Stimulated activated CD8-positive, alpha-beta memory T cell treated with anti-CD3 and anti-CD28 coated beads, Interleukin-7, amount 100 ng/mL, for 1 hour (primary cell): ENCODE measurements at places on chromosomes 16 and 17.

GRCh38 chr16:15979801-15980200, 30.4 kb downstream of the ABCC1 start:
- DNase-seq = no peak

DNA sequence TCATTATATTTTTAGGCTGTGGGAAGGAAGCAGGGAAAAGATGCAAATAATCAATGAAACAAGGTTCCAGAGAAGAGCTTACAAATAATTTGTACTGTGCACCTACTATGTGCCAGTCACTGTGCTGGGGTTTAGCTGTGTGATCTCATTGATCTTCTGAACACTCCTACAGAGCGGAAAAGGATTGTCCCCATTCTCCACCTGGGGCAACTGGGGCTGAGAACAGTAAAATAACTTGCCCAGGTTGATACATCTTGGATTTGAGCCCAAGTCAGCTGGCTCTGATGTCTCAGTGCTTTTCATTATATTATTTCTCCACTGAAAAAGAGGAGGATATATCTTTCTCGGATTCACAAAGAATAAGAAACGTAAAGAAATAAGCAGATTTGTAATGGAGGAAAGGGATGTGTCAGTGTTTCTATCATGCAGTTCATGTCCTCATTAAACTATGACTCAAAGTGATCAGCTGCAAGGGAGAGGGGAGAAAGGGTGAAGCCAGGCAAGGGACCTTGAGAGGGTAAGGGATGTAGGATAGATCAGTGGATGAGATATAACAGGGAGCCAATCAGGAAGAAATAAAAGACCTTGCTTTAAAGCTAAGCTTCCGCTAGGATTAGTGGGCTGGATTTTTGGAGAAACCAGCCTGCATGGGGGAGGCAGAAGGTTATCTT, 143.6 kb upstream of the NOL11 start:
- no peak for DNase-seq

GRCh38 chr17:31096106-31096436, 1.3 kb downstream of the NF1 start:
- no peak for DNase-seq

DNA sequence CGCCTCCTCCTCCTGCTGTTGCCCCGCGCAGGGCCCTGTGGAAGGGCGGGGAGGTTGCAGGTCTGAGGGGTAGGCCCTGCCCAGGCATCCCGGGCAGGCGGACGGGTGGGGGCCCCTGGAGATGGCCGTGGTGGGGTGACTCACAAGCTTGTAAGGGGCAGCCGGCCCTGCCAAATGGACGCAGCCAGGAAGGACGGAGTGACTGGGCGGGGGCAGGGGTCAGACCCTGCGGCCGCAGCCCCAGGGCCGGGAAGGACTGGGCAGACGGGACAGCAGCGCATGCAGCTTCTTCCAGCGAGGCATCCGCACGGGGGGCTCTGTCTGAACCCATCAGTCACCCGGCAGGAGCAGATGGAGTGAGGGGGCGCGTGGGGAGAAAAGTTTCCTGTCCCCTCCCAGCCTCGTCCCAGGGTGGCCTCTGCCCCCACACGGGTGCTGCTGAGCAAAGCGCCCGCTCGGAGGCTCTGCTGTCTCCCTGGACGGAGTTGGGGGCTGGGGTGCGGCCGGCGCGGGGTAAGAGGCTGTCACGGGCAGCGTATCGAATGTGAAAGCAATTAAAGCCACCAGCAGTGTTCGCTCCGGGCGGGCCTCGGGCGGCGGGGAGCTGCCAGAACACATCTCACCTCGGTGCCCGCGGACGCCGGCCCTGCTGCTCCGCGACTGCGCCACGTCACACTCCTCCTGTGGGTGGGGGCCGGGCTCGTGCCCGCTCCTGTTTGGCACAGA, 5.4 kb upstream of the PRR35 start:
- DNase-seq = no peak

DNA sequence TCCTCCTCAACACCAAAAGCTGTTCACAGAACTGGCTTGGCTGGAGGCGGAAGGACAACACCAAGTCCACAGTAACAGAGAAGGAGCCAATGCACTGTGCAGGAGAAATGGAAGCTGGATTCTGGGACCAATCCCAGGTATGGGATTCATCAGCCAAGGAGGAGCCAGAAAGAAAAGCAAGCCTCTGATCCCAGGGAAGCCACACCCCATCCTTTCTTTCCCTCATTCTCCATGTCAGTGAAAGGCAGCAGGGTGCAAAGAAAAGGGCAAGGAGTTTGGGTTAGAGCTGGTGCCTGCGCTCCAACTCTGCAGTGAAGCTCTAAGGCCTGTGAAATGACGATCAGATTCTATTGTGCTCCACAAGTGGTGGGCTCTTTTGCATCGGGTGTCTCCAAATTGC, 11.0 kb downstream of the DCAKD start:
- no peak for DNase-seq

DNA sequence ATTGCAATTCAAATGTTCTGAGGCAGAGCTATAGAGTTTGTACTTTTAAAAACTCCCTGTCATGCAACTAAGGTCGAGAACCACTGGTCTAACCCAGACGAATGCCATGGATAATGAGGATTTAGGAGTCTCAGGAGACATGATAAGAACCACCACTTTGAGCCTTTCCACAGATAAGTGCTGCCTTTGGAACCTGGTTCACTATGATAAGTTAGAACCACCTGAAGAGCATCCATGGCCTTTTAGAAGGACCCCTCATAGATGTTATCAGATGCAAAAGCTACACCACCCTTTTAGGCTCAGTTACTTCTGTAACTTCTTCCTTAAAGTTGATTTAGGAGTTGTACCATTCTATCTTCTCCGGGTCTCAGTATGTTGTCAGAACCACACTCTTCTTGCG, 350.6 kb upstream of the CCL2 start:
- no peak for DNase-seq

GRCh38 chr17:61868074-61868473, 4.7 kb upstream of the BRIP1 start:
- DNase-seq = no peak

DNA sequence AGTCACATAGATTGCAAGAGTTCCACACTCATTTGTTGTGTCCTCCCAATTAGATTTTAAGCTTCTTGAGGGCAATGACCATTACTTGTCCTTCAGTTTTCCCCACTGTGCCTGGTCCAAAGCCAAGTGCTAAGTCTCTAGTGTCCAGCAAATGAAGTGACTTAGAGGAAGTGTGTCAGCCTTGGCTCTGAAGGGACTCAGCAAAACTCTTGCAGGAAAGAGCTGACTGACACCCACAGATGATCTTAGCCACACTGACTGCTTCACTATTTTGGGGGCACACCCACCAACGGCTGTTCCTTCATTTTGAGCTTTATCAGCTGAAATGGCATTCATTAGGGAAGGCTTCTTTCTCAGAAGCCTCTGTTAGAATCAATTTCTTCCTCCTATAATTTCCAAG, 358.1 kb downstream of the UTP18 start:
- no peak for DNase-seq

- no peak for DNase-seq
Measured at GRCh38 chr17:64974750-64975317, 55.6 kb upstream of the LRRC37A3 start.

- no peak for DNase-seq
Measured at GRCh38 chr16:29900888-29901606, 759 bp downstream of the ASPHD1 start.

- DNase-seq = no peak
Measured at GRCh38 chr17:51353296-51353695, 93.0 kb downstream of the UTP18 start.

GRCh38 chr16:54373534-54374520, 87.2 kb upstream of the IRX3 start:
- no peak for DNase-seq

DNA sequence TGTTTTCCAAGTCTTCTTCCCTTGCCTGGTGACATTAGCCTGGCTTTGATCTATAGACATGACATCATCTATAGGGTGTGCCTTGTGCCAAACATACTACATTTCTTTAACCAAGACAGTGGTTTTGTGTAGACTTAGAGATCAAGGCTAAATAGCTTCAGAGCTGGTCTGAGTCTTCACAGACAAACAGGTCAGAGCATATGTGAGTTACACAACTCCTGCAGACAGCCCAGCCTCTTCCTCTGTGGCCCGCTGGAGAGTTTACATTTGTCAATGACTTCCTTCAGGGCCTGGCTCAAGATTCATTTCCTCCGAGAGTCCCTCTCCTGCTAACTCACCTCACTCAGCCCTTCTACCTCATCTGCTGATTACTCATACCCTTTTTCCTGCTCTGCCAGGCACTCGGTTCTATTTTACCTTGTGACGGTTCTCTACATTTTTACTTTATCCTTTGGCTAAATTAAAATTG, 73.1 kb upstream of the TANC2 start:
- DNase-seq = no peak

DNA sequence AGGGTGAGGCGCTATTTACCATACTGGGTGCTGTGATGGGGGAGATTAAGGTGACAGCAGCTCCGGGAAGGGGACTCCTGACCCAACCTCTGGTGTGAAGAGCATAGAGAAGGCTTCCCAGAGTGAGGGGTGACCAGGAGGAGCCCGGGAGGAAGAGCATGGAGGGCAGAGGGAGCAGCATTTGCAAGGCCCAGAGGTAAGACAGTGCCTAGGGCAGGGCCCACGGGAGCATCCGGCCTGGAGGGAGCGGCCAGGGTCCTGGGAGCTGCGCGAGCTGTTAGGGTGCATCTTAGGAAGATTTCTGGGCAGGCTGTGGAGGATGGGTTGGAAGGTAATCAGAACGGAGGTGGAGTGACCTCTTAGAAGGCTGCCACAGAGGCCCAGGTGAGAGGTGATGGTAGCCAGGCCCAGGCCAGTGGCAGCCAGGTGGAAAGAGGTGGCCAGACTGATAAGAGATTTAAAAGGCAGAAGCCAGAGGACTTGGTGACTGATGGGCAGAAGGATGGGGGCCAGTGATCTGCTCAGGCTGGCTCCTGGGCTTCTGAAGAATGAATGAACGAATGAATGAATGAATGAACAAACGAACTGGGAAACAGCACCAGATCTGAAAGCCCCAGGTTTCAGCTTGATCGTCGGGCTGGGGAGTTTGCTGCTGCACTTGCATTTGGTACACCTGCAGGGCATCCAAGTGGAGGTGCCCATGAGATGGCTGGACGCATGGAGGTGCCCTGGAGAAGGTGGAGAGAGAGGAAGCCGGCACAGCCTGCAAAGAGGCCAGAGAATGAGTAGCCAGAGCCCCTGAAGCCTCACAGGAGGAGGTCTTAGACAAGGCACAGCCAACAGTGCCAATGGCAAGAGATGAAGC, 13.0 kb upstream of the TMEM92 start:
- no peak for DNase-seq

GRCh38 chr16:90044111-90044551, 24.9 kb upstream of the DBNDD1 start:
- DNase-seq = no peak

DNA sequence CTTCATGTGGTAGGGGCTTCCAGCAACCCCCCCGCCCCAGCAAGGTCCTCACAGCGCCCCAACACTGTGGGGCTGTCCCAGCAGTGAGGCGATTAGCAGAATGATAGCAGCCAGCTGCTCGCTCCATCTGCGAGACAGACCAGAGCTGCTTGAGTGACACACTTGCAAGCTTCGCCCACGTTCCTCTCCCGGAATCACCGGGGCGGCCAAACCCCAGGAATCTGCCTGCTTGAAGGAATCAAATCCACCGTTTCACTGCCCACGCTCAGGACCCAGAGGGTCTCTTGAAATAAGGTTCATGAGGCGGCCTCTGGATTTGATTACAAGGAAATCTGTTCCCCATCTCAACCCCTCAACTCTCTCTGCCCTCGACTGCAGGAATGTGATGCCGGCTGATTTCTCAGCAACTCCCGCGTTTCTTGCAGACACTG, 356.0 kb downstream of the C16orf95 start:
- no peak for DNase-seq

- DNase-seq = no peak
Measured at GRCh38 chr17:4623249-4623648, 18.2 kb downstream of the ALOX15 start.

GRCh38 chr16:73890186-73891128, 406.2 kb upstream of the PSMD7 start:
- no peak for DNase-seq

GRCh38 chr17:37741341-37742115, 3.3 kb downstream of the HNF1B start:
- DNase-seq = no peak

GRCh38 chr17:75601057-75601987, 13.7 kb downstream of the MYO15B start:
- DNase-seq = no peak

DNA sequence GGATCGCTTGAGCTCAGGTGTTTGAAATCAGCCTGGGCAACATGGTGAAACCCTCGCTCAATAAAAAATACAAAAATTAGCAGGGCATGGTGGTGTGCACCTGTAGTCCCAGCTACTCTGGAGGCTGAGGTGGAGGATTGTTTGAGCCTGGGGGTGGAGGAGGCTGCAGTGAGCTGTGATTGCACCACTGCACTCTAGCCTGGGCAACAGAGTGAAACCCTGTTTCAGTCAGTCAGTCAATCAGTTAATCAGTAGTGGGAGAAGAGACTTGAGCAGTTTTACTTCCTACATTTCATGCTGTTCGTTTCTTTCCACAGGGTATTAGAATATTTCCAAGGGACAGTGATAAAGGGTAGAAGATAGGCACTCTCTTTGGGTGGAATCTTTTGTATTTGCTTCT, 8.8 kb downstream of the MAP3K3 start:
- DNase-seq = no peak

DNA sequence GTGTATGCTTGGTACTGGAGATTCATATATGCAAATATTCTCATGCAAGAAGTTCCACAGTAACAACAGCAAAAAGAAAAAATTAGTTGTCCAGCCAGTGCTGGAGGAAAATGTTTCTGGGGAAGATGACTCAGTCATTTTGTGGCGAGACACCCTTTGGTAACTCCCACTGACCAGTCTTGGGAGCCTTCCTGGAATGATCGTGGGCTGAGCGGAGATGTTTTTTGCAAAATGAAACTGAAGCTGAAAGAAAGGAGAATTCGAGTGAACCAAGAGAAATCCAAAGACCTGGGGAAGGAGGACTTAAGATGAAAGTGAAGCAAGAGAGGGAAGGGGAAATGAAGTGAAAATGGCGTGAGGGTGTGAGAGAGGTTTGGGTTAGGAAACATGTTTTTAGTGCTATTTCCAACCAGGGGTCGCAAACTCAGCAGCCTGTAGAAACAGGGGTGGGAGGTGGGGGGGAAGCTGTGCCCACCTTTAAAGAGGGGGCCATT, 5.2 kb downstream of the ITPRIPL2 start:
- no peak for DNase-seq

GRCh38 chr17:45689451-45689850, 94.7 kb upstream of the CRHR1 start:
- DNase-seq = no peak

DNA sequence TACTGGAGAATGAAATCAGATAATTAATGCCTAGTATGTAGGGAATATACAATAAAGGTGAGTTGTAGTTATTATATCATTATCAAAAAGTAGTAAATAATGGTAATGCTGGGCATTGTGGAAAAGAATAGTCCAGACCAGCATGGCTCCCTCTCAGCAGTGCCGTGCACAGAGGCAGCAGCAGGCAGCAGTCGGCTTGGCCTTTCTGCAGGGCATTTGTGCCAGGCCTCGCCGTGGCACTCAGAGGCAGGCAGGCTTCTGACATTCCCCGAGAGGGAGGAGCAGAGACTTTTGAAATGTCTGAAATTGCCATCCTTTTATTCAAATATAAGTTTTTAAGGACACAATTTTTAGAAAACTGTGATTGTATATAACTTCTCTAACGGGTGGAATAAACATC, 15.0 kb downstream of the KIAA0513 start:
- DNase-seq = no peak
